Left renal pelvis (tissue), 4 donors: ENCODE measurements at places on chromosomes 7 and 10. TPM values are rescaled to one million over a fixed set of nuclear protein-coding genes. Genes with fewer than 3 reads are reported as not detected.

Gene LRRC4
- polyA plus RNA-seq: 8.5 TPM

Gene GSAP
- polyA plus RNA-seq: 12.8 TPM

Gene TMEM273
- 2.5 TPM for polyA plus RNA-seq

Gene SPDYE2
- 10.7 TPM for polyA plus RNA-seq

Gene CLEC2L
- 1.1 TPM for polyA plus RNA-seq

Gene MUC3A
- polyA plus RNA-seq: 0.34 TPM

Gene ADARB2
- 0.86 TPM for polyA plus RNA-seq

Gene KBTBD2
- polyA plus RNA-seq: 57.6 TPM

Gene PRSS58
- polyA plus RNA-seq: not detected

Gene GCK
- polyA plus RNA-seq: 2.7 TPM

Gene FOXP2
- polyA plus RNA-seq: 13.3 TPM

Gene KCND2
- 1.8 TPM for polyA plus RNA-seq

Gene LDB3
- polyA plus RNA-seq: 0.87 TPM

Gene LRIT1
- not detected for polyA plus RNA-seq

Gene TMEM139
- polyA plus RNA-seq: 59.3 TPM

Gene TRIL
- polyA plus RNA-seq: 53.3 TPM

Gene C7orf57
- polyA plus RNA-seq: 0.89 TPM

Gene MRPS24
- polyA plus RNA-seq: 54.0 TPM

Gene MRPS16
- 74.8 TPM for polyA plus RNA-seq

Gene PNLIP
- polyA plus RNA-seq: not detected

Gene SMC3
- polyA plus RNA-seq: 112 TPM

Gene CHN2
- polyA plus RNA-seq: 16.0 TPM
